ENCODE measurements at places on chromosomes 12 and 14.

- peak; percentile 32 for DNase-seq
Observed at GRCh38 chr14:24875991-24876878, 173.7 kb downstream of the STXBP6 start.

DNA sequence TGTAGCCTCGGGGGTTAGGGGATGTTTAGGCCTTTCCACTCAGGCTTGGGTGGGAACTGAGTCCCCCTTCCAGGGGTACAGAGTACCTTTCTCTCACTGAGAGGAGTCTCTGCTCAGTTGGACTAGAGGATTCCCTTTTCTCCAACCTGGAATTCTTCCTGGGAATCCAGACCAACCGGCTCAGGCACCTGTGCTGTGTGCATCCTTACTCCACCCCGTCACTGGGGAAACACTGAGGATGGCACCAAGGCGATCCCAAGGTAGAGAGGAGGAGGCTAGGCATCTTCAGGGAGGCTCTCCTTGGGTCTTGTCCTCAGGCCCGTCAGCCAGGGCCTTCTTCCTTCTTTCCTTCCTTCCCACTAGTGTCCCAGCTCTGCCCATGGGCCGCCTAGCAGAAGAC is 871 bp upstream of the TGM1 start:
- DNase-seq: no peak

DNA sequence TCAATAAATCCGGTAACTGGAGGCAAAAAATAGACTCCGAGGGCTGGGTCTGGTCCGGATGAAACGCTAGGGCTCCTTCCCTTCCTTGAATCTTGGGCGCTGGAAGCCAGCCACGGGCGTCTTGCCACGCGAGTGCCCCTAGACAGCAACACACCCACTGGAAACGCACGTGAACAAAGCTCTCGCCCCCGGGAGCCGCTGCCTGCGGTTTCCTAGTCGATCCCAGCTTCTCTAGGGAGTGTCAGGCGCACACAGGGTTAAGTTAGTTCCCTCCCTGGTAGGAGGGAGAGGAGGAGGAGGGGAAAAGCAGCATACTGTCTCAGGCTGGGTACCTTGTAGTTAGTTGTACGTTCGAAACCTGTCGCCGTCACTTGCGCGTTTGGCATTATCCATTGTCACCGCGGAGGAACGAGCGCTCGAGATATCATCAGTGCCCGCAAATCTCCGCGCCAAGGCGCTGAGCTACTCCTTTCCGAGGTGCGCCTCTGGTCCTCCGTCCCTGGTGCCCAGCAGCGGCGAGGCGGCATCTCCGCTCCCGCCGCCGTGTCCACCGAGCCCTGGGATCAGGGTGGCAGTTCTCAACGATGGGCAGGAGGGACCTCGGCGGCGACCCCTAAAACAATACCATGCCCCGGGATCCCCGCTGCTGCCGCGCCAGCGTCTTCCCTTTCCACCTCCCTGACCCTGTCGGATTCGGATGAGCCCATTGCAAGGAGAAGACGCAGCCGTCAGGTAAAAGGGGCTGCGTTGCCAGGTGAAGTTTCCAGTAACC is at the start of gene FLRT2:
FLRT2 (plus strand) TSS at position 342 of the 772 bp plus-strand sequence. CDS start 91,371 bp downstream, outside the sequence.
- peak; percentile 72 for DNase-seq

- DNase-seq: no peak
Observed at GRCh38 chr14:92737619-92738188, 10.7 kb downstream of the LGMN start.

DNA sequence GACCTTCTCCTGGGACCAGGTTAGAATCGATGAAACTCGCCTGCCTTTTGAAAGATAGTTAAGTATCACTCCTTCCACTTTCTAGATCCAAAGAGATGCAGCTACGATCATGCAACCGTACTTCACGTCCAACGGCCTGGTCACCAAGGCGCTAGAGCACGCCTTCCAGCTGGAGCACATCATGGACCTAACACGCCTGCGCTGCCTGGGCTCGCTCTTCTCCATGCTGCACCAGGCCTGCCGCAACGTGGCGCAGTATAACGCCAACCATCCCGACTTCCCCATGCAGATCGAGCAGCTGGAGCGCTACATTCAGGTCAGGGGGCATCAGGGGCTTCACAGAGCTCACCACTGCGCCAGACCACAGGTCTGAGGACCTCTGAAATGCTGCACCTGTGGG is 51.4 kb downstream of the DYNC1H1 start:
- DNase-seq: no peak

- DNase-seq: no peak
Observed at GRCh38 chr12:105745811-105746210, 392.9 kb downstream of the NUAK1 start.

- peak; percentile 59 for DNase-seq
Observed at GRCh38 chr12:26109343-26109881, 15.4 kb downstream of the BHLHE41 start.

GRCh38 chr12:117298648-117299225 is 62.7 kb downstream of the NOS1 start:
- no peak for DNase-seq

- DNase-seq: no peak
Observed at GRCh38 chr12:123546281-123546680, 12.8 kb upstream of the RILPL1 start.

GRCh38 chr12:12812618-12813119 is 477 bp upstream of the DDX47 start:
- DNase-seq: no peak

DNA sequence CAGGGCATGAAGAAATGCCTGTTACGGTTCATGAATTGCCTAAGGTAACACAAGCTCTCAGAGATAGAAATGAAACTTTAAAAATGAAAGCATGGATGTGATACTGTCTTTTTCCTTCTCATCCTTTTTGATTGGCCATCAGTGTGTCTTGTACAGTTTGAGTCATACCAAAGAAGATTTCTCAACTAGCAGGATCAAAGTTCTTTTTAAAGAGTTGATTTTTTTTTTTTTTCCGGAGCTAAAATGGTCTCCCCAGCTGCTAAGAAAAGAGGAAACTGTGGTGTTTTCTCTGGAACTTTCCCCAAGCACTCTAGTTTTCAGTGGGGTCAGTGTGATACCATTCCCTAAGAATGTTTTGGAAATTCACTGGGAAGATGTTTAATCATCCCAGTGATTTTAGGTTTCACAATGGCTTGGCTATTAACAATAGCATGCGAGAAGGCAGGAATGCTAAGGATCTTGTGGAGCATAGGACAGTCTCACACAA is 105.0 kb downstream of the ETNK1 start:
- DNase-seq: no peak
